ENCODE measurements at places on chromosomes 11 and 22.

GRCh38 chr11:17730608-17731462 lies 3.7 kb upstream of the KCNC1 start:
- DNase-seq = peak; percentile 4

DNA sequence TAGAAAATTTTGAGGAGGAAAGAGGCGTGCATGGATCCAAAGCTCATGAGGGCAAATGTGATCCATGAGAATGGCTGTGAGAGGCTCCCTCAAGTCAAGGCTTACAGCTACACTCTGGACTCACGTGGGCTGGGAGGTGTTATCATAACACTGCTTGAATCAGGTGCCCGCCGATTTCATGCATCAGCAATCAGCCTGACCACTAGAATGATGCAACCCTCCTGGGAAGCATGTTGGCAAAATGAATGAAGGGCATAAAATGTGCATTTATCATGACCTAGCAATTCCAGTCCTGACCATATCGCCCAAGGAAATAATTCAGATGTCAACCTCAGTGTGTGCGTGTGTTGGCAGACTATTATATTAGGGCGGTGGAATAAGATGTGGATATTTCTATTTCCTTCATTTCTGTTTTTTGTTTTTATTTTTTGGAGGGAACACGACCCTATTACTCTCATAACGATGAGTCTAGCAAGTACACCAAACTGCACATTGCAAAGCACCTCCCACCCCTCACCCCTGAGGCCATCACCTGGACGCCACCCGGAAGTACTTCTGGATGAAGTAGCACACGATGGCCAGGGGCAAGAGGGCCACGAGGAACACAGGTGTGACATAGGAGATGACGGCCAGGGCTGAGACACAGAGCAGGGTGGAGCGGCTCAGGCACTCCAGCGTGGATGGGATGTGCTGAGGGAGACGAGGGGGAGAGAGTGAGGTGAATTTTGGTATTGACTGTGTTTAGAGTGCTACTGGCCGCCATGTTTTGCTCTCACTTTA lies 15.7 kb upstream of the KCNJ11 start:
- DNase-seq = no peak

GRCh38 chr11:73422886-73423285 lies 46.7 kb downstream of the RELT start:
- DNase-seq = no peak

- no peak for DNase-seq
These were observed 27.7 kb downstream of the SLC36A4 start for GRCh38 chr11:93169950-93170561.

- DNase-seq = no peak
These were observed at the start of gene CCND1 for GRCh38 chr11:69640995-69641581. CCND1 (plus strand) TSS chr11:69641156; CDS start chr11:69641314, 158 bp downstream.

GRCh38 chr22:31085928-31086327 lies 4.8 kb downstream of the SMTN start:
- no peak for DNase-seq

DNA sequence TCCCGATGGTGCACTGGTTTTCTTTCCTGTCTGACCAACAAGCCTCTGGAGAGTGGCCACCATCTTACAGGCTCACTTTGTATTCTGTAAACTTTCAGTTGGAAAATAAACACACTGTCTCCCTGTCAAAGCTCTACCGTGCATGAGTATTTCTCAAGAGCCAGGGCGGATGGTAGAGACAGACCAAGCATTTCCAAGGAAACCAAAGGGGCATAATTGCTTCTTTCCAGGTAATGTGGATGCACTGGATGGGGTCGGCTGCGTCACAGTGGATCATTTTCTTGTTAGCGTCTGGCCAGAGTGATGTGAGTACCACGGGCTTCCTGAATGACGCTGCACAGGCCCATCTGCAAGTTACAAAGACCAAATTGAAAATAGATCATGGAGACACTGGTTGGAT lies 5.1 kb upstream of the SEZ6L start:
- DNase-seq = no peak

GRCh38 chr11:12402025-12402424 lies 24.7 kb downstream of the PARVA start:
- DNase-seq = no peak

DNA sequence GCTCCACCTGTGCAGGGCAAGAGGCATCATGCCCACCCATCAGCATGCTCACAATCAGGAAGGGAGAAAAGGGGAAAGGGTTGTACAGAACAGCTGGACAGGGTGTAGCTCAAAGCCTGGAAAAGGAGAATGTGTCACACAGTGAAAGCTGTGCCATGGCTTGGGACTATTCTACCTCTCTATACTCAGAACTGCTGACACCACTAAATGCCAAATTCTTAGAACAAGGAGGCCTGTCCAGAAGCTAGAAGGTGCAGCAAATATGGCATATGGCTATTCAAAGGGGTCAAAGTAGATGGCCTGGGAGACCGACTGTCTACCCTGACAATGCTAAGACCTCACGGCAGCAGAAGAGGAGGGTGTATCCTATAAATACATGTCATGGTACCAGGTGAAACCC lies 12.8 kb downstream of the HPS4 start:
- DNase-seq = no peak

- no peak for DNase-seq
These were observed 180.7 kb upstream of the NCAM1 start for GRCh38 chr11:112780351-112781087.

GRCh38 chr11:65576867-65577755 lies 1.3 kb downstream of the EHBP1L1 start:
- no peak for DNase-seq

DNA sequence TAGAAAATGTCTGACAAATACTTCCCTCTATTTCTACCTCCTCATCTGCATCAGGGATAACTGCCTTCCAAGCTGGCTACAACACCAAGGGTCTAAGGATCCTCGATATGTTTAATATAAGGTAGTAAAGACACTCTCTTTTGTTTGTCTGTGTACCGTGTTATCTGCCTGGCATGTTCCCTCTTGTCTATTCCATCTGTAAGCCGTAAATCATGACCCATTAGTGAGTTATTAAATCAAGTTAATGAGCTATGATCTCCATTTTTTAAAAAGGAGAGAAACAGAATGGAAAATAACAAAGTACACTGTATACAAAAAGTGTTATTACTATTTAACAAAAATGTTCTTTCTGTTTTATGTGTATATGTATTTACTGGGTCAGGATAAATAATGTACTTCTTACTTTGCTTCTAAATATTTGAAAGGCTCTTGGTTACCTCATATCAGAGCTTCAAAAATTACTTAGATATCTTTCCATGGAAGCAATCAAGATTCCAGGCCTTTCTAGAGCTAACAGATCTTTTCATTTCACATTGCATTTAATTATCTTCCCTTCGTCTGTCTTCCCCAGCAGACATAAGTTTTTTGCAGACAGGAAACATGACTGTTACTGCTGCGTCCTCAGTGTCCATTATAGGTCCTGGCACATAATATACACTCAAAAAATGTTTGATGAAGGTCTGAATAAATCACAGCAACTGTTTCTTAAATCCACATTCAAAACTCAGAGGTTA lies 342.6 kb upstream of the CCDC90B start:
- DNase-seq = no peak

GRCh38 chr22:22812031-22812905 lies 75.3 kb upstream of the IGLL5 start:
- DNase-seq = no peak

DNA sequence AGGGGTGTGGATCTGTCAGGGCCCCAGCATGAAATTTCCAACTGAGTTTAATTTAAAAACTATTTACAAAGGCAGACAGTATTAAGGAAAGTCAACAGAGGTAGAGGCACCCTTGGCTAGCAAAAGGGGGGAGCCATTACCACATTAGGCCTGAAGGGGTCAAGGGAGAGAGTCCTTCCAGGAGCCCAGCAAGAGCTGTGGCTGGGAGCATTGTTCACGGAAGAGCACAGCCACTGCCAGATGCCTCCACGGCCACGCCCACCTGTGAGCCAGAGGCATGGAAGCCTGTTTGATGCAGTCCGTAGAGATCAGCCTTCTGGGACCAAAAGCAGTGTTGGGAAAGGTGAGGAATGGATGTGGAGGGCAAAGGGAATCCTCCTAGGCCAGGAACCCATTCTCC lies 102.6 kb downstream of the GALNT18 start:
- no peak for DNase-seq

GRCh38 chr11:76997512-76997911 lies 36.7 kb upstream of the B3GNT6 start:
- no peak for DNase-seq

All from T-helper 22 cell (primary cell).